CD4-positive, alpha-beta T cell treated with Interleukin-4 for 1 hour (primary cell): ENCODE measurements at places on chromosomes 1 and 21.

DNA sequence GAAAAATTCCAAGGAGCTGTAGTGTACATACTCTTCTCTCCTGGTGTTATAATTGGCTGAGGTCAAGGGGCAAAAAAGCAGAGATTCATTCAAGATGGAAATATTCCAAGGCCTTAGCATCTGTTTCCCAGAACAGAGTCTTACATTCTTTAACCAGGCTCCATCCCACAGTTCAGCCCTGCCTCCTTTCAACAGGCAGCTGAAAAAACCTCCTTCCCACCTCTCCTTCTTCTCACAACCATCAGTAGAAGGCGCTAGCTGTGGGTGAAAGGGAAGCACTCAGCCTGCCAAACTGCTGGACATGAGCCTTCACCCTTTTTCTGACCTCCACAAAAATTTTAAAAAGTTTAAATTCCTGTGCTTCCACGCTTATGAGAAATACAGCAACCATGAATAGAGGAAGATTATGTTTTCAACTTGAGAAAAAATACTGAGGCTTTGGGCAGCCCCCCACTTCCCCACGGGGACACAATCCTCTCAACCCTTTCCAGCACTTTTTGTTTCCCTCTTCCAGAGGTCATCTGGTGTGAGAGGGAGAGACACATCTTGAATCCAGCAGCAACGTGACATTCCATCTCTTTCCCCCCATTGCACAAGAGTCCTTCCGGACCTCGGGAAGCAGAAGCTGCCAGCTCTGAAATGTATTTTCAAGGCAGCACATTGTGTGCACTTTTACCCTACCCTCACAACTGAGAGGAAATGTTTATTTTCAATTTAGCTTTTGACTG, 43.2 kb upstream of the FMO2 start:
- DNase-seq = no peak

GRCh38 chr1:32447469-32448185, 17.2 kb upstream of the ZBTB8B start:
- DNase-seq = no peak

GRCh38 chr1:10338047-10338446, 60.8 kb upstream of the PGD start:
- peak; percentile 15 for DNase-seq

DNA sequence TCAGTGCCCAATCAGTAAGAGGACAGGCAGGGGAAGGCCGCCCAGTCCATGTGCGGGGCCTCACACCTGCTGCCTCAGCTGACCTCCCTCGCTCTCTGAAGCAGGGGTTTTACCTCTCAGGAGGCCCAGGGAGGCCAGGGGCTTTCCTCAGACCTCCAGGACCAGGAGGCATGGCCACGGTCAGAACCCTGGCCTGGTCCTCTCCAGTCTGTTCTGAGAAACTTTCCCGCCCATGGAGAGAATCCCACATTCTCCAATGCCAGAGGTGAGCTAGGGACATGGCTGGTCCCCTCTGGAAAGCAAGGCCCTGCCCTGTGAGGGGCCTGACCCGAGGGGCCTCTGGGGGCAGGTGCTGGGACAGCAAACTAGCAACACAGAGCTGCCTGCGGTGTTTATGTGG, 68.2 kb downstream of the DMRTB1 start:
- no peak for DNase-seq

DNA sequence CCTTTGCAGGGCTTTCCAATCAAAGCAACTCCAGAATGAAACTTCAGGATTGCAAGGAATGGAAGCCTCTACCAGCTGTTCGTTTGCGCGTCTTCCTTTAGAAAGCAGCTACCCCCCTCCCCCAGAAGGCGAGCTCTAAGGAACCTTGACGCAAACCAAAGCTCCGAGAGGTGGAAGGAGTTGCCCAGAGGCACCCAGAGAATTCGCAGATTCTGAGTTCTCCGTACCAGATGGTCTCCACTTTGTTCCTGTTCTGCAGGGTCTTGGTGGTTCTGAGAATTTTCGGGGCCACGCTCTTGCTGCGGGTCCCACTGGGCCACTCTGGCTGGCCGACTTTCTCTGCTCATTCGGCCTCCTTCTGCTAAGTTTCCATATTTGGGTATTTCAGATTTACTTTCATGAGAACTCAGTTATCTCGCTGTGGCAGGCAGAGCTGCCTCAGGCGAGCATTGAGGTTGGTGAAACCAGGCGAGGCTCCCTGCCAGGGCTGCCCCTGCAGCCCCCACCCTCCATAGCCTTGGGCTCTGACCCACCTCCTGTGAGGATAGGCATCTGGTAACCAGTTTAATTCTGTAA, 801 bp downstream of the TRAF5 start:
- peak; percentile 34 for DNase-seq

DNA sequence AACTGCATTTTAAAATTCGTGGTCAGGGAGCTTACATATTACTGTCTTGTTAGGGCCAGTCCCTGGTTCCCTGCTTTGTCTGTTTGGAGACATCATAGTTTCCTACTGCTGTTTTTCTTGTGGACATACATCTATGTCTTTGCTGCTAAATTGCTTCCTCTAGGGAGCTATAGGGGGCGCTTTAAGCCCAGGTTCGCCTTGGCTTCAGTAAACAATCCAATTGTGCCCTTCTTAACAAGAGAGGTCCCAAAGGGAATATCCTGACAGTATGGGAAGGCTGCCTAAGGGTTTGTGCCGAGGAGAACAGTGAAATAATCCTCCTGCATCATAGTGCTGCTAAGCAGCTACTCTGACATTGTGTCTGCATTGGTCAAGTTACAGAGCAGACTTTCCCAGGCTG, 112.5 kb downstream of the USH2A start:
- no peak for DNase-seq

- DNase-seq = no peak
These were observed 731.4 kb downstream of the LTN1 start for GRCh38 chr21:28261298-28261697.

DNA sequence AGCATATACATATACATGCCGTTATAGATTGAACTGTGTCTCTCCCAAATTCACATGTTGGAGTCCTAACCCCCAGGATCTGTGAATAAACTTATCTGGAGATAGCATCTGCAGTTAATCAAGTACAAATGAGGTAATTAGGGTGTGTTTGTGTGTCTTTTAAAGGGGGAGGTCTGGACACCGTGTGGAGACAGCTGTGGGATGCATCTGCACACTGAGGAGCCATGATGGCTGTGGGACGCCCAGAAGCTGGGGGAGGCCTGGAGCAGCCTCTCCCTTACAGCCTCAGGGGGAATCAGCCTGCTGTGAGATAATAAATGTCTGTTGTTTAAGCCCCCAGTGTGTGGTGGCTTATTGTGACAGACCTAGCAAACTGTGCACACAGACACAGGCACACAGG, 51.8 kb upstream of the COL18A1 start:
- no peak for DNase-seq

DNA sequence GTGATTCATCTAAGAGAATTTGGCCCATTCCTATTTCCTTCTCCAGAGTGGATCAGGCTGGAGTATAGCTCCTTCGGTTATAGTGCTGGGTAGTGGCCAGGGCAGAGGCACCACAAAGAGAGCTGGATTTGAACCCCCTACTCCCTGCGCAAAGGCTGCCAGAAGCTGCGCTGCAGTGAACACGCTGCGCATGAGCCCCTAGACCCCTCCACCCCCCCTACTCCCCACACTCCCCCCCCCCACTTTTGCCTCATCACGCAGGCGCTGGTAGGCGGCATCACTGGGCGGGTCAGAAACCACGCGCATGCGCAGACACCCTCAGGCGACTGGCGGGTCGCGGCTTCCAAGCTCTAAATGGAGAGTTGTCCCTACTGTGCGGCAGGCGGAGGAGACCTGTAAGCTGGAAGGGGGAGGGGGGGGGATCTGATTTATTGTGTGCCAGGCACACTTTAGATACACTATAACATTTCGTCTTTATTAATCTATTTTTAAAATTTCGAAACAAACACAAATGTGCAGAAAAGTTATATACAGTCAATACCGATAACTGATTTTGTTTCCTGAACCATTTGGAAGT, 38.7 kb upstream of the HMGN1 start:
- DNase-seq = peak; percentile 91

- DNase-seq = peak; percentile 83
These were observed at the start of gene S1PR1 for GRCh38 chr1:101236516-101237228. Gene S1PR1, plus strand, starts transcription at chr1:101237019. Its CDS starts 1,966 bp downstream, at chr1:101238985.

DNA sequence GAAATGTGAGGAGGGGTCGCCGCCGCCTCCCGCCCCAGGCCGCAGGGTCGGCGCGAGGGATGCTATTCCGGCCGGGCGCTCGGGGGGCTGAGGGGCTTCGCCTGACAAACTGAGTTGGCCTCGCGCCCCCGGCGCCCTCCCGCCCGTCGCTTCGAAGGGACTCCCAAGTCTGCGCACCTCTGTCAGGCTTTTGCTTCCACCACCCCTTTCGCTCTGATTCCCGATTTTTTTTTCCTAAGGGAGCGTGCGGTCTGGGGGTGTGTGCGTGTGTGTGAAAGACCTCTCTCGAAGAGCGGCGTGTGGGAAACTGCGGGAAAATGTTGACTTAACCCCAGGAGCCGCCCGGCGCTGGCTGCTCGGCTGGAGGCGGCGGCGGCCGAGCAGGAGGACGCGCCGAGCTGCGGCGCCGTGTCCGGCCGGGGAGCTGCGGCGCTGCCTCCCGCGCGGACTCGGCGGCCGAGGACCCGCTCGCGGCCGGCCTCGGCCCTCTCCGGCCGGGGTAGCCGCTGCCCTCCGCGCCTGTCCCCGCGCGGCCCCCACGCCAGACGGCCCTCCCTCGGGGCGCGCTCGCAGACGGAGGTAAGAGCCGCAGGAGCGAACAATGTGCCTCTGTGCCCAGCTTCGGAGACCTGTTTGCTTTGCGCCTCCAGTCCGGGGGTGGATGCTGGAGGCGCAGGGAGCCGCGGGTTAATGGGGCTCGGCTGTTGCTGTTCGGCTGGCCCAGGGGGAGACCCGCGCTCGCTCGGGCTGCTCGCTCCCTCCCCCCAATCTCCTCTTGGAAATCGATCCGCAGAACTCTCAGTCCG, 1.1 kb downstream of the ADGRL2 start:
- no peak for DNase-seq

DNA sequence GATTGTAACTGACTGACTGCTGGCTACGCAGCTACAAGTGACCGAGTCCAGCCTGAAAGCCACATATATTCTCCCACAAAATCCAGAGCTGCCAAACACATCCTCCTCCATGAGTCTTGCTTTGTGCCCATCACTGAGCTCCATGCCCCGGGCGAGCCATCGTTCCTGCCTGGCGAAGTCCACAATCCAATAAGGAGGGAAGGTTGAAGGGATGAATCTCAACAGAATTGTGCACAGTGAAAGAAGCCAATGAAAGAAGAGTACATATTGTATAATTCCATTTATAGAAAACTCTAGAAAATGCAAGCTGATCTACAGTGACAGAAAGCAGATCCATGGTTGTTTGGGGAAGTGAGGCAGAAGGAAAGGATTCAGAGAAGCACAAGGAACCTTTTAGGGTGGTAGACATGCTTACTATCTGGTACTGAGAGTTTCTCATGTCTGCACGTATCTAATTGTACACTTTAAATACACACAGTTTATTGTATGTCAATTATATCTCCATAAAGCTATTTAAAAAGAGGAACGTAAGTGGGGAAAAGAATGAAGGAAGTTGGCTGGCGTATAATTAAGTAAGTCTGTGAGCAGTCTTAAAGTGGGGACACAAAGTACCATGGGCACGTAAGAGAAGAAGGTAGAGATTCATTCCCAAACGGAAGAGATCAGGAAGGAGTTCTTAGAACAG, 115.9 kb upstream of the JUN start:
- DNase-seq = no peak

DNA sequence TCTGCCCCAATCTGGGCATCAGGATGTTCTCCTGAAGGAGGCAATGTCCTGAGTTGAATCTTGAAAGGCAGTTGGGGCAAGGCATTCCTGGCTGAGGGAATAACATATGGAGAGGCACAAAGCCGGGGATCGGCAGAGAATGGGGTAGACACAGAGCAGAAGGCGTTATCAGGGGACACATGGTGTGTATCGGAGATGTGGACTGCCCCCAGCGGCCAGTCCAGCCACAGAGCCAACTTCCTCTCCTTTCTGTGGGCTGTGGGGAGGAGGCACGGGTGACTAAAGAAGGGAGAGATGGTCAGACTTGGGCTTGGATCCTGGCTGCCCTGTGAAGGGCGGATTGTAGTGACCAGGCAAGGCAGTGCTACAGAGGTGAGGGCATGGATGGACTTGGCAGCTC, 32.1 kb downstream of the FOXD2 start:
- no peak for DNase-seq

DNA sequence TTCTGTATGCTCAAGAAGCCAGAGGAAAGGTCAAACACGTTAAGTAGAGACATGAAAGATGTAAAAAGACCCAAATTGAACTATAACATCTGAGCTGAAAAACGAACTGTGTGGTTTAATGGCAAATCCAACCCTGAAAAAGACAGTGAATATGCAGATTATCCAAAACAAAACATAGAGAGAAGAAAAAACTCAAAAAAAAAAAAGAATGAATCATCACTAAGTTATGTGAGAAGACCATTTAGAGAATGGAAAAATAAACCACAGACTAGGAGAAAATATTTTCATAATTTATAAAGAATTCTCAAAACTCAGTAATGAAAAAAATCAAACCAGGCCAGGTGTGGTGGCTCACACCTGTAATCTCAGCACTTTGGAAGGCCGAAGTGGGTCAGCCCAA, 253.3 kb downstream of the PLPP3 start:
- no peak for DNase-seq

- DNase-seq = no peak
These were observed 121.1 kb downstream of the NUF2 start for GRCh38 chr1:163442895-163443294.

- no peak for DNase-seq
These were observed 28.7 kb downstream of the C1orf87 start for GRCh38 chr1:60044881-60045280.

DNA sequence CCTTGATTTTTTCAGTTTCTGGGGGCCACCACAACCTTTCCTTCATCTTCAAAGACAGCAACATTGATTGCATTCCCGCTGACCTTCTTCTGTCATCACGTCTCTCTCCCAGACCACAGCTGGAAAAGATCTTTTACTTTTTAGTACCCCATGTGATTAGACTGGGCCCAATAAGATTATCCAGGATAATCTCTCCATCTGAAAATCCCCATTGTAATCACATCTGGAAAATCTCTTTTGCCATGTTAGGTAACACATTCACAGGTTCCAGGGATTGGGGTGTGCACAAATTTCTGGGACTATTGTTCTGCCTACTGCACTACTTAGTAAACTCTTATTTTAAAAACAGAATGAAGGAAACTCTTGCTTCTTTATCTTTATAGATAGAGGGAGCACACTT, 47.1 kb upstream of the INSL5 start:
- no peak for DNase-seq

- DNase-seq = peak; percentile 62
These were observed 430 bp downstream of the RBM15 start for GRCh38 chr1:110339407-110340206.

DNA sequence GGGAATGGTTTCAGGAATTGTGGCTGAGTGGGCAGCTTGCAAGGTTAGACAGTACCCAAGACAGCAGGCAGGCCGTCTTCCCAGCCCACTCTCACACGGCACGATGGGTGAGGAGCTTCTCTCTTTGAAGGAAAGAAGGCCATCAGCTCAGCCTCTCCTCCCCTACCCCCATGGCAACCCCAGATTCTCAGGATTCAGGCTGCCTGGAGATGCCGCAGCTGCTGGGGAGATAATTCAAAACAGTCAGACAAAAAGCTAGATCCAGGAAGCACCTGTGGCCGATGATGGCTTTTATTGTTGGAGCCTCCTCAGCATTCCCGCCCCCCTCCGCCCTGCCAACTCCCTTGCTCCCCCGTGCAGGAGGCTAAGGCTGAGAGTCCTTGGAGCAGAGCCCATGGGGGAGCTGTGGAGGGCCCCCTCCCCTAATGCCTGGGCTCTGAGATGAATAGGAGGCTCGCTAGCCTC, 220.5 kb downstream of the TRABD2B start:
- no peak for DNase-seq
